AG20443 (cell line): ENCODE measurements at places on chromosomes 7 and 10.

- DNase-seq = no peak
Measured at GRCh38 chr7:37694208-37695094, 10.9 kb downstream of the GPR141 start.

- peak; percentile 65 for DNase-seq
Measured at GRCh38 chr10:96673318-96674099, 46.8 kb downstream of the PIK3AP1 start.

- peak; percentile 48 for DNase-seq
Measured at GRCh38 chr7:44767912-44768627, 19.4 kb downstream of the ZMIZ2 start.

- no peak for DNase-seq
Measured at GRCh38 chr10:63919575-63920279, 398.5 kb downstream of the REEP3 start.

DNA sequence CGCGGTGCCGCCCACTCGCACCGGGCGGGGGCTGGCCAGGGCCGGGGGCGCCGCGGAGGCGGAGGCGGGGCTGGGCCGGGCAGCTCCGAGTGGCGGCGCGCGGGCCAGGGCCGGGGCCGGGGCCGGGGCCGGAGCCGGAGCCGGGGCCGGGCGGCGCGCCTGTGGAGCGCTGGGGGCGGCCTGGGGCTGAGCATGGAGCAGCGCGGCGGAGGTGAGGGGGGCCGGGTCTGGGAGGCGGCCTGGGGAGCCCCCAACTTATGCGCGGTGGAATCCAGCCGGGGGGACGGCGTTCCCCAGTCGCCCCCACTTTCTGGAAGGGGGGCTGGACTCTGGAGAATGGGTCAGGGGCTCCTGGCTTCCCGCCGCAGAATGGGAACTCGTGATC lies at the start of gene LZTS2:
Gene LZTS2 (plus strand): TSS at position 67 of the 385 bp plus-strand sequence. CDS start 2,731 bp downstream, outside the sequence.
- DNase-seq = no peak

DNA sequence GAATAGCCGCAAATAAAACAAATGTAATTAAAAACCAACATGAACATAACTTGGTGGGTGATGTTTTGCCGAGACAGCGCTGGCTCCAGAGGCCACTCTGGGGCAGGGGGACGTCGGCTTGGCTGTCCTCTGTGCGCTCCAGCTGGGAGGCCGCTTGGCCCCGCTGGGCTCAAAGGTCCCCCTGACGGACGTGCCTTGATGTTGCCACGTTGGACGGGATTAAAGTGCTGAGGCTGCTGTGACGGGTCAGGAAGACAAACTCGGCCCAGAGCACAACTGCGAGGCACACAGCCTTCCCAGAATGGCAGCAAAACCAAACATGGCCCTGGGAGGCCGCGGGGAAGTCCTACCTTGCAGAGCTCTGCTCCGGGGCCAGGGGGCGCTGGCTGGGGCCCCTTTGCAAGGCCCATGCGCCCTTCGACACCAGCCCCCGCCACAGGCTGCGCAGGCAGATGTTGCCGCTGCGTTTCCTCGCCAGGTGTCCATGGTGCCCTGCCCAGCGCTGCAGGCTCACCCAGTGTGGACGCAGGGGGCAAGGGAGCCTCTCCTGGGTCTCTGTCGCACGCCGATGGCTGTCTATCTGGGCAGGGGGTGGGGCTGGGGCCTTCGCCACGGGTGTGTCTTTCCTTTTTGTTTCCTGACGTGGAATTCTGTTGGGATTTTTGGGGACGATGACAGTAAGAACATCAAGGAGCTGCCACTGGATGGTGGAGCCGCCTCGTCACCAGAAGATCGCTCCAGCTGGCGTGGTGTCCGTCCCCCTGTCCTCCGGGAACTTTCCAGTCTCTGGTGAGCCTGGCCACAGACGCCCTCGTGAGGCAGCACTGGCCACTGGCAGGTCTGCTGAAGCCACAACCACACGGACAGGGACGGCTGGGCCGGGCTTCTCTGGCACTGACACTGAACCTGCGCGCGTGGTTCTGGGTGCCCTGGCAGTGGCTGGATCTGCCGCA lies 99.6 kb upstream of the DIP2C start:
- peak; percentile 89 for DNase-seq
